NCI-H2171 treated with DMSO at 0.1 percent for 48 hours (cell line): ENCODE measurements at places on chromosomes 1 and 21.

GRCh38 chr1:155113450-155113980 is 14.2 kb upstream of the EFNA1 start:
- DNase-seq: peak; percentile 78

GRCh38 chr1:200706111-200706814 is 32.4 kb upstream of the CAMSAP2 start:
- DNase-seq: no peak

GRCh38 chr1:219880765-219881457 is 47.4 kb downstream of the SLC30A10 start:
- DNase-seq: no peak

GRCh38 chr1:184504040-184504954 is 117.5 kb downstream of the C1orf21 start:
- DNase-seq: no peak

GRCh38 chr1:64891448-64891825 is 74.9 kb downstream of the JAK1 start:
- DNase-seq: no peak

GRCh38 chr1:23657659-23658275 is 33.8 kb upstream of the RPL11 start:
- peak; percentile 37 for DNase-seq

GRCh38 chr21:17340081-17340480 is 172.8 kb upstream of the CXADR start:
- no peak for DNase-seq

GRCh38 chr1:201455098-201455497 is 13.9 kb downstream of the PHLDA3 start:
- no peak for DNase-seq

DNA sequence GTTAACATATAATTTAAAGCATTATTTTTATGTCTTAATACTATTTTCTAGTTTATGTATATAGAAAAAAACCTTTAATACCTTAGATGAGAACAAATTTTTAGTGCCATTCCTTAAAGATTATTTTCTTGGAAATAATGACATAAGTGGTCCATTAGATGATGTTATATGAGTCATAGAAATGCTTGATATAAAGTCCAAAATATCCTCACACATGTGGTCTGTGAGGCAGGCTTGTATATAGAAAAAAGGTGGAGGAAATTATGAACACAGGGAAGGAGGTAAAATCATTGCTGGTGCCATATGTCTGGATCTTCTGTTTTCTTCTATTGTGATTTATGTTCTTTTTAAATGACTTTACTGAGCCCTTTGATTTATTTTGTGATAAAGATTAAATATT is 79.3 kb downstream of the MAP3K7CL start:
- DNase-seq: no peak
